ENCODE measurements at places on chromosomes 12 and 14.

DNA sequence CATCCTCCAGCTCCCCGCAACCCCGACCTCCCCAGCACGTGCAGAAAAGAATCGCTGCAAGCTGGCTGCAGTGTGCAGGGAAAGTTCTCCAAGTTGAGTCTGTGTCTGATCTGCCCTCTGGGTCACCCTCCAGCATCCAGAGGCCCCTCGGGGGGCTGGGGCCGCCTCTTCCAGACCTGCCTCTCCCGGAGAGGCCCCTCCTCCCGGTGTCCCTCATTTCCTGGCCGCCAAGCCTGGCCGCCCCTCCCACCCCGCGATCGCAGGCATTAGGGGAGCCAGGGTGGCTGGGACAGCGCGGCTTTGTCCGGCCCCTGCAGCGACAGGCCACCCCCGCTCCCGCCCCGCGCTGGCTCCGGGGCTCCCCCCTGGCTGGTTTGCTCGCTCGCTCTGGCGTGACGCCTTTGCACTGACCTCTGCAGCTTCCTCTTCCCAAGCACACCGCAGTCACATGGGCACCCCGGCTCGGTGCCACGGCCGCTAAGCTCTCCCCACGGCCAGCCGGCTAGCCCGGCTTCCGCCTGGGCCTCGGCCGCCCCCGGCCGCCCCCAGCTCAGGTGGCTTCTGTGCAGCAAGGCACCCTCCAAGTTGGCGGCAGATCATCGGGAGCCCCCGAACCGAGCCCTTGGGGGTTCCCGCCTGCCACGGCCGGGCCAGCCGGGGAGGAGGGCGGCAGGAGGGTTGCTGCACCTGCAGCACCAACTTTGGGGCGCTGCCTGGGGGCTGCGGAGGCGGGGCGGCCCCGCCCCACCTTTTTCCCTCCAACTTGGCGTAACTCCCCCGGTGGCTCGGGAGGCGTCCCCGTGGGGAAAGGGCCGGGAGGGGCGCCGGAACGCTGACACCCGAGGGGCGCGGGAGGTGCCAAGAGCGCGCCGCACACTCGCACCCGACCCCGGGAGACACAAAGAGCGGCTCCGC, 43.7 kb downstream of the KDM2B start:
- H3K36me3 ChIP-seq = no peaks in the 10 kb centered on the region
- H3K27me3 ChIP-seq = no peaks in the 10 kb centered on the region
- no peak overlapping the region for H3K27ac ChIP-seq
- H3K4me3 ChIP-seq = peak overlapping the region; percentile 67

- H3K4me1 ChIP-seq = 0 out of 2 replicates have a peak, but pooled peaks cover 5% of the 10 kb centered on the region
- no peak overlapping the region for H3K27ac ChIP-seq
- no peak overlapping the region for H3K4me3 ChIP-seq
- no peaks in the 10 kb centered on the region for H3K27me3 ChIP-seq
- no peaks in the 10 kb centered on the region for H3K36me3 ChIP-seq
Observed at GRCh38 chr12:124995200-124995961, 1.9 kb downstream of the BRI3BP start.

DNA sequence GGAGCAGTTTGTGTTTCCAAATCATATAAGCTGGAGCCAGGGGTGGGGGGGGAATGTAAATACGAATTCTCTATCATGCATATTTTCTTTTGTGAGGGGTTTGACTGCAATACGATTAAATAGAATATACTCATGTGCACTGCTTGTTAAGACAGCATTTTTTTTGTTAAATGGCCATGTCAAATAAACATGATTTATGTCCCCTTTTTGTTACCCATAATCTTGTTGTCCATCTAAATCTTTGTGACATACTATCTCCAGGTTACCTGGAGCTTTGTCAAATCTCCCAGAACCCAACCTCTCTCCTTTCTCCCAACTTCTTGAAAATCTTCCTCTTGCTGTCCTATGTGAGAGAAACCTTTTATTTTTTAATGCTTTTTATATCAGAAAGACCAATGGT, 233.1 kb downstream of the SLC25A21 start:
- H3K4me3 ChIP-seq = no peak overlapping the region
- no peak overlapping the region for H3K27ac ChIP-seq
- no peaks in the 10 kb centered on the region for H3K36me3 ChIP-seq
- H3K4me1 ChIP-seq = peaks cover 42% of the 10 kb centered on the region
- DNase-seq = no peak
- no peaks in the 10 kb centered on the region for H3K27me3 ChIP-seq

GRCh38 chr12:56916996-56917333, 17.2 kb downstream of the SDR9C7 start:
- DNase-seq = no peak
- H3K36me3 ChIP-seq = no peaks in the 10 kb centered on the region
- no peak overlapping the region for H3K27ac ChIP-seq
- H3K4me1 ChIP-seq = no peaks in the 10 kb centered on the region
- H3K27me3 ChIP-seq = peaks cover 4% of the 10 kb centered on the region

DNA sequence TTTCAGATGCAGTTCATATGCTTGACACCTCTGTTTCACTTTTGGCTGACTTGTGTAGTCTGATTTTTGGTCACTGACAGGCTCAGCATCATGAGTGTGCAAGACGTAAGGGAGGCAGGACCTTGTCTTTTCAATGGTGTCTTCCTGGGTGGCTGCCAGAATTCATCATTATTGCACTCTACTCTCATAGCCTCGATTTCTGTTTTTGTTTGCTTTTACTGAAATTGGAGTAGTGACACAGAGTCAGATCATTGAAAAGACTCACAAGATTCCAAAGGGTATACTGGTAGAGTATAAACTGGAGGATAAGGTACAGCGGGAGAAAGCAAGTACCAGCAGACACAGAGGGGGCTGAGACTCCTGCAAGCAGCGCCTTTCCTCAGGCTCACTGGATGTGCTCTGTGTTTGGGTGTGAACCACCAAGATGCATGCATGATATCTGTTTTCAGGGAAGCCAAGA, 126.3 kb upstream of the FGD4 start:
- H3K27ac ChIP-seq = no peak overlapping the region
- H3K27me3 ChIP-seq = no peaks in the 10 kb centered on the region
- H3K36me3 ChIP-seq = no peaks in the 10 kb centered on the region
- DNase-seq = peak; percentile 10
- H3K4me3 ChIP-seq = no peak overlapping the region
- H3K4me1 ChIP-seq = no peaks in the 10 kb centered on the region

DNA sequence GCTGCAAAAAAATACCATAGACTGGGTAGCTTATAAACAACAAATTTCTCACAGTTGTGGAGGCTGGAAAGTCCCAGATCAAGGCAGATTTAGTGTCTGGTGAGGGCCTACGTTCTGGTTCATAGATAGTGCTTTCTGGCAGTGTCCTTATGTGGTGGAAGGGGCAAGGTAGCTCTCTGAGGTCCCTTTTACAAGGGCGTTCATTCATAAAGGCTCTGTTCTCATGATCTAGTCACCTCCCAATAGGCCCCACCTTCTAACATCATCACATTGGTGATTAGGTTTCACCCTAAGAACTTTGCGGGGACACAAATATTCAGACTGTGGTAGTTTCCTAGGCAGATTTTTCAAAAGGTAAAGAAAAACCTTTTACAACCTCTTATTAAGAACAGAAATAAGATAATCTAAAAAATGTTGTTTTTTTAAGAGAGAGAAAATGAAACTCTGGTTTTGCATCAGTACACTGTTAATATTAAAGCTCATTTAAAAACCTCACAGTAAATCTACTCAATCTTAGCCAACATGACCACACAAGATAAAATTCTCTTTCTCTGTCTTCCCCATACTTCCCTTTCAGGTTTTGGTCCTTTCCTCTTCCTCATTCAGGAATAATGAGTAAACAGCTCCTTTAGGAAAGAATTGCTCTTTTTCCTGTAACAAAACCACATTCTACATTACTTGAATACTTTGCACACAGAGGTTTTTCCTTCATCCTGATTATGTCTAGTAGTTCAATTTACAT, 117.5 kb downstream of the UNC79 start:
- no peak overlapping the region for H3K4me3 ChIP-seq
- no peak for DNase-seq
- no peaks in the 10 kb centered on the region for H3K4me1 ChIP-seq
- peaks cover 11% of the 10 kb centered on the region for H3K27me3 ChIP-seq

DNA sequence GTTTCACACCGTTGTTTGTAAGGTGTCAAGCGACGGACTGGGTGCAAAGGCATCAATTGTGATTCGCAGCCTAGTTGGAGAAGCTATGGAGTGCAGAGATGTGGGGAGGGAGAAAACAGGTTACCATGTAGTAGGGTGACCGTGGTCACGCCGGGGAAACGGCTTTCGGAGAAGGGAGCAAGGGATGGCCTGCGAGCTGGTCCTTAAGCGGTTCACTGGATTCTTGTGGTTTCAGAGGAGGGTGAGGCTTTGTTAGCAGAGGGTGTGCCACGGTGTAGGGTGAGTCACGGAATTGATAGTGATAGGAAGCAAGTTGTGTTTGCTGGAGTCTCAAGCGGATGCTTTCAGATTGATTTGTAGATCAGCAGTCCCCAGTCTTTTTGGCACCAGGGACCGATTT, 2.3 kb downstream of the PIWIL1 start:
- no peaks in the 10 kb centered on the region for H3K36me3 ChIP-seq
- H3K4me1 ChIP-seq = no peaks in the 10 kb centered on the region
- H3K27ac ChIP-seq = no peak overlapping the region
- DNase-seq = no peak

- H3K27me3 ChIP-seq = no peaks in the 10 kb centered on the region
- no peak overlapping the region for H3K4me3 ChIP-seq
- DNase-seq = peak; percentile 51
- 0 out of 2 replicates have a peak, but pooled peaks cover 10% of the 10 kb centered on the region for H3K4me1 ChIP-seq
- no peaks in the 10 kb centered on the region for H3K36me3 ChIP-seq
- H3K27ac ChIP-seq = no peak overlapping the region
Observed at GRCh38 chr14:90698379-90698869, 117.8 kb downstream of the TTC7B start.

GRCh38 chr12:24599736-24600135, 349.2 kb downstream of the BCAT1 start:
- H3K4me1 ChIP-seq = peaks cover 10% of the 10 kb centered on the region
- H3K27ac ChIP-seq = no peak overlapping the region
- H3K36me3 ChIP-seq = no peaks in the 10 kb centered on the region
- 0 out of 2 replicates have a peak, but pooled peaks cover 5% of the 10 kb centered on the region for H3K27me3 ChIP-seq
- DNase-seq = no peak

- H3K4me1 ChIP-seq = peaks cover 20% of the 10 kb centered on the region
- peak; percentile 65 for DNase-seq
- no peaks in the 10 kb centered on the region for H3K36me3 ChIP-seq
- no peak overlapping the region for H3K4me3 ChIP-seq
Observed at GRCh38 chr12:71846322-71846940, 6.9 kb downstream of the TBC1D15 start.

- H3K4me3 ChIP-seq = no peak overlapping the region
- no peaks in the 10 kb centered on the region for H3K4me1 ChIP-seq
- H3K27me3 ChIP-seq = no peaks in the 10 kb centered on the region
- DNase-seq = no peak
- H3K27ac ChIP-seq = no peak overlapping the region
- H3K36me3 ChIP-seq = no peaks in the 10 kb centered on the region
Observed at GRCh38 chr12:119249383-119250155, 70.8 kb downstream of the HSPB8 start.

DNA sequence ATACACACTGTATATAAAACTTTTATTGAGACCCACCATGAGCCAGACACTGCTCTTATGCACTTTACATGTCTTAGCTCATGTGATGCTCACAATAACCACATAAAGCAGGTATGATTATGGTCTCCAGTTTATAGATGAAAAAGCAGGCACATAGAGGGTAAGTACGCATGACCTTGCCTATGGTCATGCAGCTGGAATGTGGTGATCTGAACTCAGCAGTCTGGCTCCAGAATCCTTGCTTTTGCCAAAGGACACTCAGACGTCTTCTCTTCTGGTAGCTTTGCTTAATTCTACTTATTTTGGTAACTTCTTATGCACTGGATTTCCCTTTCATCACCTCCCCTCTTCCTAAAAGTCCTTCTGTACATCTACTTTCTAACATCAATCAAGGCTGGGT, 103.3 kb upstream of the CRY1 start:
- peaks cover 4% of the 10 kb centered on the region for H3K4me1 ChIP-seq
- H3K27ac ChIP-seq = no peak overlapping the region
- H3K36me3 ChIP-seq = no peaks in the 10 kb centered on the region
- DNase-seq = peak; percentile 56
- no peaks in the 10 kb centered on the region for H3K27me3 ChIP-seq
- H3K4me3 ChIP-seq = no peak overlapping the region

DNA sequence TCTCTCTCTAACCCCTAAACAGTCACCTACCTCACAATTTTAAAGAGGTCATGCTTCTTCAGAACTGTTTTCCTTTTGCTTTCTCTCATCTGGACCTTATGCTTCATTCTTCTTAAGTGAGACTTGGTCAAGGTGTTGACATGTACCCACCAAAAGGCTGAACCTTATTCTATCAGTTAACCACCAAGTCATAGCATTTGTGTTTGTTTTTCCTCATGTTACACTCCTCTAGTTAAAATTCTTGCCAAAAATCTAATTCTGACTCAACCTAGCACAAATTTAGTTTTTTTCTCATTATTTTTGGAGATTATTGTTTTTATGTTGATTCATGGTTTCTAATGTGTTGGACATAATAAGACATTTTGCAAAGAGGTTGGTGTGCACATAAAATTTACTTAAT, 578.6 kb downstream of the SLC16A7 start:
- H3K27ac ChIP-seq = 0 out of 2 replicates have a peak overlapping the region, but pooled peaks have one; percentile 13
- peak overlapping the region; percentile 4 for H3K4me3 ChIP-seq
- H3K4me1 ChIP-seq = peaks cover 46% of the 10 kb centered on the region
- peak; percentile 56 for DNase-seq
- no peaks in the 10 kb centered on the region for H3K36me3 ChIP-seq

- no peak overlapping the region for H3K4me3 ChIP-seq
- H3K27me3 ChIP-seq = no peaks in the 10 kb centered on the region
- no peak overlapping the region for H3K27ac ChIP-seq
- DNase-seq = peak; percentile 67
- H3K4me1 ChIP-seq = peaks cover 18% of the 10 kb centered on the region
- H3K36me3 ChIP-seq = no peaks in the 10 kb centered on the region
Observed at GRCh38 chr12:67919406-67919805, 69.8 kb upstream of the IFNG-AS1 start.

GRCh38 chr12:46491548-46491947, 119.0 kb upstream of the SLC38A2 start:
- H3K4me1 ChIP-seq = peaks cover 62% of the 10 kb centered on the region
- no peaks in the 10 kb centered on the region for H3K36me3 ChIP-seq
- DNase-seq = no peak
- no peak overlapping the region for H3K4me3 ChIP-seq

- 0 out of 2 replicates have a peak, but pooled peaks cover 7% of the 10 kb centered on the region for H3K4me1 ChIP-seq
- DNase-seq = no peak
- H3K4me3 ChIP-seq = no peak overlapping the region
- H3K36me3 ChIP-seq = peaks cover 13% of the 10 kb centered on the region
Observed at GRCh38 chr12:123667771-123668170, 3.1 kb upstream of the TCTN2 start.

DNA sequence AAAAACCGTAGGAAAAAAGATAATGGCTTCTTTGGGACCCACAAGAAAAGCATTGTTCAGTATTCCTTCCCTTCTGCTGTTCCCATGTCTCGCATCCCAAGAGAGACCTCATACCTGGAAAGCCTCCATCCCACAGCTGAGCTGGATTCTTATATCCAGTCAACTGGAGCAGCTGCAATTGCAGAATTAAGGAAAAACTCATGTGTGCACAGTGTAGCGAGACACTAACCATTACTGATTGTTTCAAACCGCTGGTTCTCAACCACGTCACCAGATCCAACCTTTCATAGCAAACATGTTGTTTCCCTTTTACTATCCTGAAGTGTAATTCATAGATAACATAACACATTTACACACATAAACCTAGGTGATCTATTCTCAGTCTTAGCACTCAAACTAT, 5.5 kb upstream of the RNASE10 start:
- H3K36me3 ChIP-seq = no peaks in the 10 kb centered on the region
- no peak for DNase-seq
- H3K4me1 ChIP-seq = 0 out of 2 replicates have a peak, but pooled peaks cover 4% of the 10 kb centered on the region
- H3K4me3 ChIP-seq = no peak overlapping the region
- no peaks in the 10 kb centered on the region for H3K27me3 ChIP-seq

GRCh38 chr14:61322011-61322798, 826 bp downstream of the PRKCH start:
- H3K27ac ChIP-seq = no peak overlapping the region
- no peak for DNase-seq
- H3K36me3 ChIP-seq = no peaks in the 10 kb centered on the region
- peaks cover 58% of the 10 kb centered on the region for H3K27me3 ChIP-seq

Data from GM23248 (cell line).